WERI-Rb-1 (cell line): ENCODE measurements at places on chromosomes 3 and 15.

GRCh38 chr3:72379500-72380187, 468.6 kb downstream of the SHQ1 start:
- DNase-seq = no peak

DNA sequence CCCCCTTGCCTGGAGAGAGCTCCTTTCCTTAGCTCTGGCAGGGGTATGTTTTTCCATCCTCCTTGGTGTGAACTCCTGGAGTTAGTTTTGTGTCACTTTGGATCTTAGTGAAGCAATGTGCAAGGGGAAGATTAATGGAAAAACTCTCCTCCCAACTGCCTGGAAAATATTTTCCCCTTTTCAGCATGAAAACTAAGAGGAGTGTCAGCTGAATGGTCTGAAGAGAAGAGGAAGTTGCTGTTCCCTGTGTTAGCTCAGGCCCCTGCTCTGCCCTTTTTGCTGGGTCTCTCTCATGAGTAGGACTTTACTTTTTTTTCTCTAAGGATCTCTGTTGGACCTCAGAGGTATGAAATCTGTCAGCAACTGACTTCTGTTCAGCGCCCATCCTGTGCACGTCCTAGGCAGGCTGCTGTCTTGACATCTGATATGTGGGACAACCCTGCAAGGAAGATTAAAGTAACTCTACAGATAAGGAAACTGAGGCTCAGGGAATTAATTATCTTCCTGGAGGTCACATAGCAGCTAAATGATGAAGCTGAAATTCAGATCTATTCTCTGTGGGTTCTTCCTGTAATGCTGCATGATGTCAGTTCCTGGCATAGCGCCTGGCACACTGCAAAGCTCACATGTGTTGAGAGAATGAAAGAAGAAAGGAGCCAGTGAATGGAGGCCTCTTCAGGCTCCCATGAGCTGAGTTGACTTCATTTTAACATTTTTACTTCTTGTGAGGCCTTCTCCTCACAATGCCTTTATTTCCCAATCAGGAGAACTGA, 109.7 kb upstream of the GALNT15 start:
- DNase-seq = no peak

- no peak for DNase-seq
These were observed 91.0 kb upstream of the KBTBD8 start for GRCh38 chr3:66907136-66907535.

DNA sequence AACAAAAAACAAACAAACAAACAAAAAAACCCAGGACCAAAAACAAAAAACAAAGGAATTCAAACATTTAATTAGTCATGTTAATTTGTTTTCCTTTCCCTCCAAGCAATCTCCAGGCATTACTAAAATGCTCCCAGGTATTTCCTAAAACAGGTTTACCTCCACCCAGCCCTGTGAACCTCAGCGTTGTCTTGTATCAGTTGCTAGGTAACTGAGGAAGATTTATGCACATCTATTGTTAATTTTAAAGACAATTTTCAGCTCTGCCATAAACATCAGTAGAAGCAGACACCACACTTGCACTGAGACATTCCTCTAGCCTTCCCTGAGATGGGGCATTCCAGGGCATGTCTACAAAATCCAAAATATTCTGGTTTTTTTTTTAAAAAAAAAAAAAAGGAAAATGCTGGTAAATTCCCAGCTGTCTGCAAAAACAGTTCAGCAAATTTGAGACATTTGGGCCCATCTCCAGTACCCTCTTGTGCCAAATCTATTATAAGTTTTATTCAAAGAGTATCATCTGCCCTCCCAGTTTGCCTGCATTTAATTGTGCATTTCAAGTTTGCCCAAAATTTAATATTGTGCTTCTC, 227.6 kb downstream of the ADAMTS9 start:
- DNase-seq = no peak

DNA sequence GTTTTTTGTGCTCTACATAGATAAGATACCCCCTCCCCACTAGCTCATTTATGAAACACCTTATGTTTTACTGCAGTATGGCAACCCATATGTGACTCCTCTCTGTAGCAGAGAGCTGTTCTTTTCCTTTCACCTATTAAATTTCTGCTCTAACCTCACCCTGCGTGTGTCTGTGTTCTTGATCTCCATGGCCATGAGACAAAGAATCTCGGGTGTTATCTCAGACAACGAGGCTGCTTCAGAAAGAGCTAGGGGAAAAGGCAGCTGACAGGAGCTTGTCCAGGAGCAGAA, 18.0 kb downstream of the CCR8 start:
- no peak for DNase-seq

- DNase-seq = no peak
These were observed 90.6 kb upstream of the UMPS start for GRCh38 chr3:124639406-124640237.

- DNase-seq = no peak
These were observed 59.3 kb downstream of the NR1D2 start for GRCh38 chr3:24004171-24004938.

DNA sequence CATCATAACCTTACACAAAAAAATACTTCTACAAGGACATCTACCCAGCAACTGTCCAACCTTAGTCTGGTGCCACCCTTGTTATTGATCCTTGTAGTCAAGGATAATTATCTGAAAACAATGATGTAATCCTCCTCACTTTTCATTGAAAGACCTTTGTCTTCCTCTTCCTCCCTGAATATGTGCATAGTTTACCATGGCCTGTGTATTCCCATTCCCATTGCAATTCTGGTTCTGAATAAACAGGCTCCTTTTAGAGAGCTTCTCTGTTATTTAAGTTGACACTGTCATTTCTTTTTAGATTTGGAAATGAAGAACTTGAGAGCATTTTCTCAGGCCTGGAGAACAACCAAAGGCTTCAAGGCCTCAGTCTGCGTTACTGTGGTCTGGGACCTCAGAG, 53.3 kb upstream of the RNF7 start:
- no peak for DNase-seq

- no peak for DNase-seq
These were observed 19.5 kb downstream of the NFKBIZ start for GRCh38 chr3:101868534-101869464.

- no peak for DNase-seq
These were observed 64.2 kb downstream of the OXNAD1 start for GRCh38 chr3:16329036-16329825.

DNA sequence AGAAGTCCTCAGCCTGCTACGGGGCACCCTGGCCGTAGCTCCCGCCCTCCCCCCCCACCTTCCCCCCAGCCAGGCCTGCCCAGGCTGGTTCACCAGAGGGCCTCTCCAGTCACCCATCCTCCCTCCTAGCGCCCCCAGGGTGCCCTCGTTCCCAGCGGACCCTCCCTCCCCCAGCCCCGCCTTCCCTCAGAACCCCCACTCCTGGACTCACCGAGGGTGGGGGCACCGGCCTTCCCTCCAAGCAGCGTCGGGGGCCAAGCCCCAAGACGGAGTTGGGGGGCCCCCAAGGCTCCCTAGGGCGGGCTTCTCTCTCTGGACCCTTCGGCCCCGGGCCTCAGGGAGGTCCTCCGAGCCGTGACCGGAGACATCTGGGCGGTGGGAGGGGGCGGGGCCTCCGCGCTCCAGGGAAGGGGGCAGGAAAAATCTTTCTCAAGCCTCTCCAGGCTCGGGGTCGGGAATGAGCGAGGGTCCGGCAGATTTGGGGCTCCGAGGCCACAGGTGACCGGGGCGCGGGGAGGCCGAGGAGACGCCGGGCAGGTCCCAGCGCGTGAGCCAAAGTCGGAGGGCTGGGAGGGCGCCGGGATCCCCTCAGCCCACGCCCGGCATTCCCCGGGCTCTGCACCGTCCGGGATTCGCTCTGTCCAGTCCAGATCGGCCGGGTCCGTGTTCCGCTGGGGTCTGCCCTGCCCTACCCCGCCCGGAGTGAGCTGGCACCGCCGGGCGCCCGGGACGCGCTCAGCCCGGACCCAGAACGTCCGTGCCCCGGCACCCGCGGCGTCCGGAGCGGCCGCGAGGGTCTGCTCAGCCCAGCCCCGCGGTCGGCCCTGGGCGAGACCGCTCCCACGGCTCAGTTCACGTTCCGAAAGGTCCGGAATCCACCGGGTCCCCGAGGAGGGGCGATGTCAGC, 999 bp downstream of the INSYN1 start:
- DNase-seq = peak; percentile 62

DNA sequence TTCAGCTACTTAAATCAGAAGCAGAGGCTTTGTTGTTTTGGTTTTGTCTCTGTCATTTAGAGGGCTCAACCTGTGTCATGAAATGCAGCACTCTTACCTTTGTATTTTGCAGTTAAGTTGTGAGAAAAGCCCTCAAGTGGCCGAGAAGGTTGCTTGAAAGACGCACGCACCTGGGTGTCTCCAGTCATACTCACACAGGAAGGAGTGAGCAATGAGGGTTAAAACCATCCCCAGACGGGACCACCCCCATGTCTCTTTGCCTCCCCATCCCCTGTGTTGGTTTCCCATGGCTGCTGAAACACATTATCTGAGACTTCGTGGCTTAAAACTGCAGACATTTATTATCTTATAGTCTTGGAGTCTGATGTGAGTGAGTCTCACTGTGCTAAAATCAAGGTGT, 376.1 kb upstream of the CFAP20DC start:
- DNase-seq = no peak

GRCh38 chr3:9276761-9277370, 27.4 kb upstream of the SRGAP3 start:
- DNase-seq = no peak

DNA sequence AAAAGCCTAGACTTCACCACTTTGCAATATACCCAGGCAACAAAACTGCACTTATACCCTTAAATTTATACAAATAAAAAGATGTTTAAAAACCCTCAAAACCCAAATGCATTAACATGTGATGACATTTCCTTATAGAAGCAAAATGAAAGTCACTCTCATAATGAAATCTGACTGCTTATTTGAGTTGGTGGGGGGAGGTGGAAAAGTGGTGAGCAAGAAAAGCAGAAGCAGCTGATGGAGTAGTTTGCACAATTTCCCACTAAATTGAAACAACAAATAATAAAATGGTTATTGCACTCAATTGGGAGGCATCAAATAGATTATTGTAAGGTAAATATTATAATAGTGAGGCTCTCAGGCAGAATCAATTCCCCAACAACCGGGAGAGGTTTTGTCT, 54.0 kb upstream of the GADL1 start:
- DNase-seq = no peak

- DNase-seq = no peak
These were observed 27.9 kb downstream of the ZNF710 start for GRCh38 chr15:90029024-90029423.

DNA sequence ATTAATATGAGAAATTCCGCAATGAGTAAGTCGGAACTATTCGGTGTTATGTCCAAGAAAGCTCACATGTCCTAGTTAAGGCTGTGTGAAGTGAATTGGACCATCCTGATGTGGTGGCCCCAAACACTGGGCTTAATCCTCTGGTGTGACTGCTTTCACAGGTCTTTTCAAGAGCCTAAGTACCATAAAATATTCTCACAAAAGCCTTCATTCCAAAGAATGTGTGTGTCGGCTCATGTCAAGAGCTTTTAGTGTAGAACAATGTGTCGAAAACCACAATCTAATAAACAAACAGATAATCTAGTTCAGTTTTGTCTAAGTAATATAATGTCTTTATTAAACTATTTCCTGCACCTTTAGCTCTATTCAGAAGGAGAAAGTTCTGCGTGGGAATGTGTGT, 311.4 kb downstream of the LPP start:
- DNase-seq = no peak

GRCh38 chr3:135865553-135865952, 100.0 kb upstream of the PPP2R3A start:
- no peak for DNase-seq

- DNase-seq = no peak
These were observed 52.8 kb upstream of the TBC1D5 start for GRCh38 chr3:17795280-17795679.

DNA sequence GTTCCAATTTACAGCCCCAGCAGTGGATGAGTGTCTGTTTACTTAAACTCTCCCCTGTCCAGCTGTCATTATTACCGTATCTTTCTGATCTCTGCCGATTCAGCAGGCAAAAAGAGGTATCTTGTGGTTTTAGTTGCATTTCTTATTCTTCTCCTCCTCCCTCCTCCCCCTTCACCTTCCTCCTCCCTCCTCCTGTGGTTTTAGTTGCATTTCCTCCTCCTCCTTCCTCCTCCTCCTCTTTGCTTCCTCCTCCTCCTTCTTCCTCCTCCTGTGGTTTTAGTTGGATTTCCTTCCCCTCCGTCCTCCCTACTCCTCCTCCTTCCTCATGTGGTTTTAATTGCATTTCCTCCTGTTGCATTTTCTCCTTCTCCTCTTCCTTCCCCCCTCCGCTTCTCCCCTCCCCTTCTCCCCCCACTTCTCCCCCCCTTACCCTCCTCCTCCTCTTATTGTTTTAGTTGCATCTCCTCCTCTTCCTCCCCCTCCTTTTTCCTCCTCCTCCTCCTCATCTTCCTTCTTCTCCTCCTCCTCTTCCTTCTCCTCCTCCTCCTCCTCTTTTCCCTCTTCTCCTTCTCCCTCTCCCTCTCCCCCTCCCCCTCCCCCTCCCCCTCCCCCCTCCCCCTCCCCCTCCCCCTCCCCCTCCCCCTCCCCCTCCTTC, 25.3 kb upstream of the VPS33B start:
- no peak for DNase-seq

- no peak for DNase-seq
These were observed 160.6 kb downstream of the APBA2 start for GRCh38 chr15:29046281-29046810.

DNA sequence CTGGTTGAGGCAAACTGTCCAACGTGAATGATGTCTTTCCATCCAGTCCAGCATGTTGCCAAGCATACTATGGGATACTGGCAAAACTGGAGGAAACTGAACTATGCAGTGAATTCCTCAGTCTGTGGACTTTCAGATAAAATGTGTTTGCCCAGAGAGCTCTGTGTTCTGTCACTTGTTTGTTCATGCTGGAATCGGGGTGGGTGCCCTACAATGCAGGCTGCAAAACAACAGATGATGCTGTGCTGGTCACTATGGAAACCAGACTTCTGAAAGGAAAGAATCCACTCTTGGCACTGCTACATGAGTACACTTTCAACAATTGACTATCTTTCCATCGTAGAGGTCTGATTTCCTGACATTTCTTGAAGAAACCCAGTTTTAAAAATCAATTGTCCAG, 272.5 kb upstream of the ARHGEF26 start:
- DNase-seq = no peak

- DNase-seq = no peak
These were observed 8.5 kb downstream of the VEPH1 start for GRCh38 chr3:157494581-157495281.

DNA sequence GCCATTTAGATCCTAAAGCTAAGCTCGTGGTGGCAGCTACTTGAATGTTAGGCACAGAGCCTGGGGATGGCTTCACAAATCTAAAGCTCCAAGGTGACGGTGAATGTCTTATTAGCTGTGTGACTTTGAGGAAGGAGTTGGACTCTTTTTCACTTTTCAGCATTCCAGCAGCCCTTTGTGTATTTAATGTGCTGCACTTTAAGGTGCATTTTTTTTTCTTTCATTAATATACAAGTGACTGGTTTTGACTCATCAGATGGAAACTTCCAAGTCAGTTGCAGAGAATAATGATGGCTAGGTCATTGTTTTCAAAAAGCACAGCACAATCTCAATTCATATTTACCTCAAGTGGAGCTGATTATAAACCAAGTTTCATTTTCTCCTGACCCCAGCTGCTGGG, 55.8 kb downstream of the TMED3 start:
- DNase-seq = no peak

DNA sequence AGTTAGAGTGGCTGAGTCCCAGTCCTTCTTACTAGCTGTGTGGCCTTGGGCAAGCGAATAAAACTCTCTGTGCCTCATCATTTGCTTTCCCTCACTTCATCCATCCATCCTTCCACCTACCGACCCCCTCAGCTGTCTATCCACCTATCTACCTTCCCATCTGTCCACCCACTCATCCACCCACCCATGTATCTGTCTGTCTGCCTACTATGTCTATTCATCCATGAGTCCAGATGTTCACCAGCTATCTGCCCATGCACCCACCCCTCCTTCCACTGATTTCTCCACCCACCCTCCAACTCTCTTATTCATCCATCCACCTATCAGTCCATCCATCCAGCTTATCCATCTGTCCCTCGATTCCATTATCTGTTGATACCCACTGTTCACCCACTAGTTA, 60.4 kb upstream of the ATP2B2 start:
- DNase-seq = no peak
